ENCODE measurements at places on chromosomes 12 and 14.

GRCh38 chr14:87044807-87045206, 948.2 kb downstream of the GALC start:
- no peak for DNase-seq

DNA sequence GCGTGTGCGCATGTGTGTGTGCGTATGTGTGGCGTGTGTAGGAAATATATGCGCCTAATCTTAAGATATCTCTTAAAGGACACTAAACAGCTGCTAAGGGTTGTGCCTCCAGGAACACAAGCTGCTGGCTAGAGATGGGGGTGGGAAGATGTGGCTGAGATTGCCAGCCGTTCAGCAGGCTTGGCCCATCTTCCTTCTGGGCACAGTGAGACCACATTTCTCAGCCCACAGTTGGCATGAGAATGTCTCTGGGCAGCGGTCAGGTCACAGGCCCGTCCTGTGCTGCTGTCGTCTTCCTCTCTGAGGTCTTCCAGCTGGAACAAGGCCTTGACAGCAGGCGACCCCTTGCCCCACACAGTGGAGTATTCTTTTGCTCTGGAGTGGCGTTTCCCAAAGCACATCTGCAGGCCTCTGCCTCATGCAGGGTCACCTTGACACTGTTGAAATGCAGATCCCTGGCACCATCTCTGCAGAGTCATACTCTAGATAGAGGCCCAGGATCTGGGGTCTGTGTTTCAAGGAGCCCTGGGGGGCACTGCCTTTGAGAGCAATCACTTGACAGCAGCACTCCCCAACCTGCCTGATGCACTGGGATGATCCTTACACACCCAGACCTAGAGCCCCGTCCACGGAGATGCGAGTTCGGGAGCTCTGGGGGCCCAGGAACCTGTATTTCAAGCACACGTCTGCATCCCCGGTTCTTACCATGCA, 335.5 kb upstream of the SFSWAP start:
- no peak for DNase-seq

DNA sequence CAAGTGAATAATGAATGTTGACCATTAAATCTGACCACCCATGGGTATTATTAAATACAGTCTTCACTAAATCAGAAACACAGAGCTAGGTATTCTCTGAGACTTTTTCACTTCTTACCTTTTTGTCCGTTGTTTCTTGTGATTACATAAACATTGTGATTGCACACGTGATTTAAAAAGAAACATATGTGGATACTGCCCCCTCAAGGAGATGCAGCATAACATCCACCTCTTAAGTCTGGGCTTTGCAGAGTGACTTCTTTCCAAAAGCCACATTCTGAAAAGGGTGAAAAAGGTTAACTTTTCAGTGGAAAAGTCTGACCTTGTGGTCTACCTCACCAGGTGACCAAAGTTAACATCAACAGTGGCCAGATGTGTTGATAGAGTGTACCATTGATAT, 185.5 kb upstream of the FAR2 start:
- peak; percentile 73 for DNase-seq

DNA sequence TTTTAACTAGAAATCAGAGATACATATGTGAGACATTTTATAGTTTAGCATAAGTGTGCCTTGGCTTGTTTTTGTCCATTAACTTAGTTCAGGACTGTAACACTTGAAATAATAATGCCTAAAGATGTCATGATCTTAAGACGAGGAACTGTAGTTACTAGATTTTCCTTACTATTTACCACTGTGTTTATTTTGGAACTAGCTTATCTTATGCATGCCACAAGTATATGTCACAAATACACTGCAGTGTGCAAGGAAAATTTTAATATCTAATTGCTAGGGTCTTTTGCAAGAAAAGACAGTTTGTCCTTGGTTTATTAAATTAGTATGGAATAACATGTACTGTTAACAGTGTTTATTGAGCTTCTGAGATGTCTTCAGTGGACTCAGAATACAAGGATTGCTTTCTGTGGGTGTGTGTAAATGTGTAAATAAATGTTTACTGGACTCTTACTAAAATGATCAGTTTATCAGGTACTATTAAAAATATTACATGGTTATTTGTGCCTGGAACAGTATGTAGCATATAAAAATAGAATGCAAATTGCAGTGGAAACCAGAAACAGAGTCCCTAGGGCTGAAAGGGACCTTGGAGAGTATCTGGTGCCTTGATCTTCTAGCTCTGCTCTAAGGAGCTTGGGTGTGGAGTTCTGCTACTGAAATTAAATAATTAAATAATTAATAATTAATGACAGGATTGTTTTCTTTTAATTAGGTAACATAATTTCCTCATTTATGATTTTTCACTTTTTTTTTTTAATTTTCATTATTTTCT, 58.1 kb downstream of the FGD4 start:
- peak; percentile 26 for DNase-seq

- DNase-seq = no peak
Measured at GRCh38 chr14:104226421-104227383, 88.3 kb downstream of the KIF26A start.

DNA sequence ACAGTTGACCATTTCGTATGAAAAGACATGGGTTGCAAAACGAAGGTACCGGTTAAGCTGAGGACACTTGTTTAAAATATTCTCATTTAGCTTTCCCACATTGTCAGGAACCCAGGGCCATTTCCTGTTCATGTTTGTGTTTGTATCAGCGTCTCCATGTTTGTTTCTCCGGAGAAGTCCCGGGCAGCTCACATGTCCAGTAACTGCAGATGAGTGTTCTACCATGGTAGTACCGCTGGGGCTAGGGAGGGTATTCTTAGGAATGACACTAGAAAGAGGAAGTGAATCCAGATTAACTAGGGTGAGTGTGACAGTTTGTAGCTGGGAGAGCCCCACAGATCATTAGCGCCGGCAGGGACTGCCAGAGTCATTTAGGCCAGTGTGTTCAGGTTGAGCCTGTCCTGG, 50.0 kb upstream of the EVL start:
- DNase-seq = peak; percentile 54

GRCh38 chr14:66650491-66650911, 142.6 kb downstream of the GPHN start:
- peak; percentile 92 for DNase-seq

- peak; percentile 27 for DNase-seq
Measured at GRCh38 chr14:80491131-80491530, 279.8 kb upstream of the DIO2 start.

- no peak for DNase-seq
Measured at GRCh38 chr12:112599871-112600270, 181.1 kb downstream of the PTPN11 start.

DNA sequence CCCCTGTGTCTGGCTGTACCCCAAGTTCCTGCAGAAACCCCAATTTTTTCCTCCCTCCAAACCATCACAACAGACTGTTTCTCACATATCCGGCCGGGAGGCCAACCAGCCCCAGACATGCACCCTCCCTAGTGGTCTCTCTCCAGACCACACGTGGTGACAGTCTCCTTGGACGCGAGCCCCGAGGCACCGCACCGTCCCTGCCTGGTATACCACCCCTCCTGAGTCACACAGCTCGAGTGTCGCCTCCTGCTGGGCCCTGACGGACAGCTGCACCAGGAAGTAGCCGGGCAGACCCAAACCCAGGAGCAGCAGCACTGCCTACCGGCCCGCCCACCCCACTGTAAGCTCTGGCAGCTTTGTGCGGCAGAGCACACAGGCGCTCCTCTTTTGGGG, 97.4 kb downstream of the RFLNA start:
- peak; percentile 38 for DNase-seq

Data from dermis blood vessel endothelial cell (primary cell).